ENCODE measurements at places on chromosomes 7 and 10.

DNA sequence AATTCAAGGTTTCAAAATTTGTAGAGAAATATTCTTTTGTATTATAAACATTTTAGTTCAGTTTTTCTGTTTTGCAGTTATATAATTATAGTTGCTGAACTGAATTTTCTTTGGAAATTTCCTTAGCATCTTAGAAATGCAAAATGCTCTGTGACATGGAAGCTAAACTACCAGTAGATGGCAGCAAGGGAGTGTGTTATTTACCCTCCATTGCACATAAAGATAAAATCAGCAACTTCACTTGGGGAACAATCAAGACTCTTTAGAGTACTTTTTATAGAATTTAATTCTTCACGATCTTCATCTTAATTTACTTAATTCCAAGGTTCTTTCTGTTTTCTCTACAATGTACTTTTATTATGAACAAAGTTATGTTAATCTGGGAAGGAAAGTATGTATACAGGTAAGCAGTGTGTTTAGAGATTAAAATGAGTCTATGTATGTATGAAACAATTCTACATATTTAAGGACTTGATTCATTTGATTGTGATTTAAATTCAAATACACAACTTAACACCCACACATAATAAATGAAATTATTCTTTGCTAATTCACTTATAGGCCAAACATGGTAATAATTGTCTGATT is 404.2 kb downstream of the THSD7A start:
- no peak overlapping the region for H3K27ac ChIP-seq
- H3K27me3 ChIP-seq, result no peaks in the 10 kb centered on the region
- H3K36me3 ChIP-seq, result no peaks in the 10 kb centered on the region
- H3K4me1 ChIP-seq, result no peaks in the 10 kb centered on the region

GRCh38 chr10:104252368-104252767 is 2.3 kb upstream of the GSTO1 start:
- H3K27ac ChIP-seq, result no peak overlapping the region
- H3K36me3 ChIP-seq, result peaks cover 19% of the 10 kb centered on the region
- peaks cover 34% of the 10 kb centered on the region for H3K4me1 ChIP-seq
- H3K27me3 ChIP-seq, result peaks cover 9% of the 10 kb centered on the region

DNA sequence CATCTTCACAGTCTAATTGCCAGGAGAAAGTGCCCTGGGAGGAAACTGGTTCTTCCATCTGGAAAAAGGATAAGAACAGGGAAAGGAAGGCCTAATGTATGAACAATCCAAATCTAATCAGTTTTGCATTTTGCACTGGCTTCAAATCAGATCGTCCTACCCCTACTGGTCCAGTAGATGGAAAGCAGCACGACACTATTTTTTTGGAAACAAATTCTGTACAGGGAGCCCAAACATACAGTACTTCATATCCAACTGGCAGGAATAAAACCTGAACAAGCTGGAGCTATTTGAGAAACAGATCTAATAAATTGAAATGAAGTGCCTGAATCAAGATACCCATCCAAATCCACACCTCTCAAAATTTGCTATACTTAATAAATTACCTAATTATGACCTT is 36.5 kb downstream of the ETV1 start:
- no peaks in the 10 kb centered on the region for H3K27me3 ChIP-seq
- DNase-seq, result no peak
- H3K27ac ChIP-seq, result no peak overlapping the region
- H3K4me3 ChIP-seq, result no peak overlapping the region
- no peaks in the 10 kb centered on the region for H3K4me1 ChIP-seq
- H3K36me3 ChIP-seq, result no peaks in the 10 kb centered on the region

GRCh38 chr10:107425931-107426553 is 261.5 kb upstream of the SORCS1 start:
- H3K4me3 ChIP-seq, result no peak overlapping the region
- no peaks in the 10 kb centered on the region for H3K36me3 ChIP-seq
- H3K27ac ChIP-seq, result no peak overlapping the region
- DNase-seq, result no peak
- H3K4me1 ChIP-seq, result no peaks in the 10 kb centered on the region

DNA sequence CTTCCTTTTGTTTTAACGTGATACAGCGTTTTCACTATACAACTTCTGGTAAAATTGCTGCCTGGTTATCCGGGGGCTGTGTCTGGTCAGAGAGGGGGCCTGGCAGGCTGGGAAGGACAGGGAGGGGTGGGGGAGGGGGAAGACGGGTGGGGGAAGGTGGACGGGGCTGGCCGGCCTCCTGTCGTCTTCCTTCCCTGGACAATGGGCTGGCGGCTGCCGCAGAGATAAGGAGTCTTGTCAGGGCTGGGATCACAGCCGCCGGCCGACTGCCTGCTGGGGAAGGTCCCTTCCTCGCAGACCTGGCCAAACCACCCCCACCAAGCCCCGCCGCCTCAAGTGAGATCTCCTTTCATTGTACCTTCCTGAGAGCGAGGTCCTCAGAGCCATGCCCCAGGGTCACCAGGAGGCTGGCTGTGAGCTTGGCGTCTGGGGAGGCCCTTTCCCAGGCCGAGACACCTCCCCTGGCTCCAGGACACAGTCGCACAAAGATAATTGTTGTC is 151.2 kb upstream of the TNRC18 start:
- DNase-seq, result no peak
- H3K4me1 ChIP-seq, result peaks cover 10% of the 10 kb centered on the region
- no peak overlapping the region for H3K4me3 ChIP-seq
- H3K36me3 ChIP-seq, result no peaks in the 10 kb centered on the region
- H3K27me3 ChIP-seq, result peaks cover 32% of the 10 kb centered on the region
- H3K27ac ChIP-seq, result peak overlapping the region; percentile 20

GRCh38 chr10:84493951-84494848 is 165.8 kb downstream of the CCSER2 start:
- peaks cover 7% of the 10 kb centered on the region for H3K4me1 ChIP-seq
- H3K27ac ChIP-seq, result no peak overlapping the region
- H3K36me3 ChIP-seq, result peaks cover 13% of the 10 kb centered on the region
- no peaks in the 10 kb centered on the region for H3K27me3 ChIP-seq

DNA sequence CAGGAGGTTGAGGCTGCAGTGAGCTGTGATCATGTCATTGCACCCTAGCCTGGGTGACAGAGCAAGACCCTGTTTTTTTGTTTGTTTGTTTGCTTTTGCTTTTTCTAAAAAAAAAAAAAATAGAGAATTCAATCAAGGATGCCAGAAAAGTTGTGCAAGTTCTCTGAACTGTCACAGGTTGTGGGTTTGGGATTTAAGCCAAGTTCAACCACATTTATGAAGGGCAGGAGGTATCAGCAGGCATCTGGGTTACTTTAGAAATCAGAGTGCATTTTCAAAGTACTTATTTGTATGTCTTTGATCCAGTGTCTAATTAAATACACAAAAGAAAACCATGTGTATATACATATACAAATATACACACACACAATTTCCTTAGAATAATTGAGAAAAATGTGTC is 151.2 kb upstream of the MINDY3 start:
- no peak overlapping the region for H3K27ac ChIP-seq
- no peaks in the 10 kb centered on the region for H3K4me1 ChIP-seq
- no peak for DNase-seq
- no peaks in the 10 kb centered on the region for H3K36me3 ChIP-seq

- H3K4me1 ChIP-seq, result peaks cover 19% of the 10 kb centered on the region
- no peak for DNase-seq
- H3K36me3 ChIP-seq, result peaks cover 4% of the 10 kb centered on the region
- H3K27ac ChIP-seq, result no peak overlapping the region
Measured at GRCh38 chr7:17063045-17063383, 181.2 kb upstream of the AGR3 start.

- H3K4me1 ChIP-seq, result no peaks in the 10 kb centered on the region
- no peaks in the 10 kb centered on the region for H3K36me3 ChIP-seq
- H3K27me3 ChIP-seq, result no peaks in the 10 kb centered on the region
- DNase-seq, result no peak
- H3K4me3 ChIP-seq, result no peak overlapping the region
- H3K27ac ChIP-seq, result no peak overlapping the region
Measured at GRCh38 chr7:15848362-15848761, 161.9 kb upstream of the MEOX2 start.

DNA sequence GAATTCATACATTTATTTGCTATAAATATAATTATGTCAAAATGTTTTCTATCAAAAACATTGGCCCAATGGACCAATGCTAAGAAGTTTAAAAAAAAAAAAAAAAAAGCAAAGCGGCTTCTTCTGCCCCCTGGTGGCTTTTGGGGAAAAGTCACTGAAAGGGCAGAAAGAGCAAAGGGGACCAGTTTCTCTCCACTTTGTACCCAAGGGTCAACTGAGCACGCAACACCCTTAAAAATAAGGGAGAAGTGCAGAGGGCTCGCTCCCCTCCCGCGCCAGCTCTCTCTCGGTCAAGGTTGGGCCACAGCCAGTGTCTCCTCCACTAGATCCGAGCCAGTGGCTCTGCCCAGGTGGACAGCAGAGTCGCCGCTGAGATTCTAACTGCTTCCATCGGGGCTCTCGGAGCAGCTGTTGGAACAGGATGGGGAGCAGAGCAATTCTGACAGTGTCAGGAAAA is 136.4 kb upstream of the FGFR2 start:
- DNase-seq, result no peak
- peaks cover 3% of the 10 kb centered on the region for H3K4me1 ChIP-seq
- no peak overlapping the region for H3K4me3 ChIP-seq
- no peaks in the 10 kb centered on the region for H3K36me3 ChIP-seq
- no peak overlapping the region for H3K27ac ChIP-seq
- peaks cover 37% of the 10 kb centered on the region for H3K27me3 ChIP-seq

DNA sequence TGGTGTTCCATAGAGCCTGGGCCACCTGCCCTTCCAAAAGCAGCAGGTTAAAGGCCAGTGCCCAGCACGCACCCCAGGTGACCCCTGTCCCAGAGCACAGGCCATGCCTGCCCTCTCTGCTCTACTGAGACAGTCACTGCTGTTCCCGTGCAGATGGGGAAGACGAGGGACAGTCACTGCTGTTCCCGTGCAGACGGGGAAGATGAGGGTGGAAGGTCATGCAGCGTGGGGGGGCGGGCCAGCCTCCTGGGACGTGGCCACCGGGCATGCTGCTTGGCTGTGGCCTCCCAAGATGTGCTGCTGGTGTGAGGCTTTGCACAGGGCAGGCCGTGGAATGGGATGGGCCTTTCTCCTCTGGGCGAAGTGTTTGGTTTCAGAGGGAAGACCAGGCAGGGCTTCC is 18.4 kb downstream of the LRRC27 start:
- no peak for DNase-seq
- H3K36me3 ChIP-seq, result no peaks in the 10 kb centered on the region
- no peak overlapping the region for H3K27ac ChIP-seq
- no peaks in the 10 kb centered on the region for H3K4me1 ChIP-seq
- no peak overlapping the region for H3K4me3 ChIP-seq

DNA sequence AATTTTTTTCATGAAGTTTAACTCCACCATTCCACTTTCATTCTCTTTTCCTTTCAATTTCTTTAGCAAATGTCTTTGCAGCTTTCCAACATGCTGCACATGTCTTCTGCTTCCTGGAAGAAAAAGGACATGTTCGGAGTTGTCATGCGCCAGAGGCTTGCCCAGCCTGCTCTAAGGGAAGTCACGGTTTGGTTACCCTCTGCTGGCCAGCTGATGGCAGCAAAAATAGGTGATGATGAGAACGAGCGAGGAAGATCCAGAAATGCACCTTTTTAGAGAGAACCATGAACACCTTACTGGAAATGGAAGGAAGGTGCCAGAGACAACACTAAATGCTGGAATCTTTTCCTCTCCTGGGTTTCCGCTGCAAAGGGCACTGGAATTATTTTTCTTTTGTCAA is 4.9 kb upstream of the ZSCAN21 start:
- H3K4me1 ChIP-seq, result peaks cover 17% of the 10 kb centered on the region
- H3K27me3 ChIP-seq, result no peaks in the 10 kb centered on the region
- no peak overlapping the region for H3K27ac ChIP-seq
- no peaks in the 10 kb centered on the region for H3K36me3 ChIP-seq
- DNase-seq, result no peak
- no peak overlapping the region for H3K4me3 ChIP-seq

GRCh38 chr10:33291053-33291592 is 43.3 kb downstream of the NRP1 start:
- no peaks in the 10 kb centered on the region for H3K4me1 ChIP-seq
- H3K36me3 ChIP-seq, result no peaks in the 10 kb centered on the region
- no peak overlapping the region for H3K4me3 ChIP-seq

DNA sequence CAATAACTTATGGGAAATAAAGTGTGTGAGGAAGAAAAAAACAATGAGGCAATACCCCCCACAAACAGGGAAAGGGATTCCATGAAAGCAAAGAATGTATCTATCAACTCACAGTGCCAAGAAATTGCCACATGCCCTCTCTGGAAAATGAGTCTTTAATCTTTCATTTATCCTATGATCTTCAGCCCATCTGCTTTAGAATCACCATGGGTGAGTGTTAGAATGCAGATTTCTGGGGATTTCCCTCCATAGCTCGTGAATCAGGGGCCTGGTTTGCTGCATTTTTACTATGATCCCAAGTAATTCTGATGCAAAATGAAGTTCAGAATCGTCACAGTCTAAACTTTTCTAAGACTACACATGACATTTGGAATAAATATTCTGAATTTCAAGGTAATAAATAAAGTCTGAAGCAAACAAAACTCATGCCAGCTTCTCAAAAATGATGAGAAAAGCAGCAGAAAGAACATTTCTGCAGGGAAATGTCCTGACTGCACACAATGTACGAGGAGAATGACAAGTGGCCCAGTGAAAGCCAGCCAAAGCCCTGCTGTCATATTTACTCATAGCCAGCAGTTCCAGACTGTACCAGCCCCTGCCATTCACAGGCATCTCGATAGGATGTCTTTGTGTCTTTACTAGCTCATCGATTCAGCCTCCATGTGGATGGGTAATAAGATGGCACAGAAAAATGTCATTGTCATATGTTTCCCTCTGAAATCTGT is 167.1 kb downstream of the ELMO1 start:
- peaks cover 14% of the 10 kb centered on the region for H3K36me3 ChIP-seq
- no peak overlapping the region for H3K27ac ChIP-seq
- no peaks in the 10 kb centered on the region for H3K27me3 ChIP-seq
- H3K4me3 ChIP-seq, result no peak overlapping the region
- peaks cover 33% of the 10 kb centered on the region for H3K4me1 ChIP-seq
- DNase-seq, result no peak

GRCh38 chr10:73414230-73414945 is 530 bp upstream of the ANXA7 start:
- DNase-seq, result no peak
- peaks cover 26% of the 10 kb centered on the region for H3K4me1 ChIP-seq
- H3K27me3 ChIP-seq, result no peaks in the 10 kb centered on the region
- peak overlapping the region; percentile 91 for H3K4me3 ChIP-seq
- H3K27ac ChIP-seq, result peak overlapping the region; percentile 67
- H3K36me3 ChIP-seq, result peaks cover 13% of the 10 kb centered on the region

- no peaks in the 10 kb centered on the region for H3K36me3 ChIP-seq
- DNase-seq, result no peak
- no peak overlapping the region for H3K27ac ChIP-seq
- no peaks in the 10 kb centered on the region for H3K4me1 ChIP-seq
- no peaks in the 10 kb centered on the region for H3K27me3 ChIP-seq
Measured at GRCh38 chr7:41773756-41774155, 70.9 kb upstream of the INHBA start.
